ENCODE measurements at places on chromosomes 2 and 18.
A peak's percentile ranks its signal among the peaks of the same experiment; 100 is the strongest.

DNA sequence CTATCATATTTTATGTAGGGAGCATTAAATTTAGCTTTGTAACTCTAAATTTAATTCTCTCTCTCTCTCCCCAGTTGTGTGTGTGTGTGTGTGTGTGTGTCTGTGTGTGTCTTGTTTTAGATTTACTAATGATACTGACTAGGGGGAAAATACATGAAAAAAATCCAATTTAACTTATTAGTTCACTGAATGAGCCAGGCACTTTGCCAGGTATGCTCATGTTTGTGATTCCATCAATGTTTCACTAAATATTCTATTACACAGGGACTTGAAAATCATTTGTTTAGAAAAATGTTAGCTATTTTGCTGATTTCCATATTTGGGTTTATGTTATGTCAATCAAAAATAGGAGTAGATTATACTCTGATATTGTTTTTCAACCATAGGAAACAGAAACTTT, 203.7 kb upstream of the ZNF804A start:
- no peaks in the 10 kb centered on the region for H3K36me3 ChIP-seq
- no peaks in the 10 kb centered on the region for H3K4me1 ChIP-seq
- no peaks in the 10 kb centered on the region for H3K27me3 ChIP-seq
- no peak overlapping the region for H3K4me3 ChIP-seq
- no peak for DNase-seq

GRCh38 chr2:85668009-85668856, at the start of gene SFTPB:
TSS of gene SFTPB (minus strand) at chr2:85668199. CDS start at chr2:85668183, 16 bp downstream.
- H3K27ac ChIP-seq, result no peak within 1 kb of the TSS
- H3K4me3 ChIP-seq, result no peak within 1 kb of the TSS
- no peak for DNase-seq
- no peaks in the 10 kb centered on the region for H3K4me1 ChIP-seq
- H3K36me3 ChIP-seq, result no peaks in the 10 kb centered on the region

- H3K27ac ChIP-seq, result no peak overlapping the region
- no peaks in the 10 kb centered on the region for H3K36me3 ChIP-seq
- DNase-seq, result no peak
- peaks cover 17% of the 10 kb centered on the region for H3K27me3 ChIP-seq
- H3K4me1 ChIP-seq, result no peaks in the 10 kb centered on the region
Measured at GRCh38 chr18:54671291-54671881, 80.3 kb downstream of the DYNAP start.

- no peak for DNase-seq
- no peak overlapping the region for H3K4me3 ChIP-seq
- no peaks in the 10 kb centered on the region for H3K4me1 ChIP-seq
- H3K27me3 ChIP-seq, result peaks cover 24% of the 10 kb centered on the region
- H3K36me3 ChIP-seq, result no peaks in the 10 kb centered on the region
Measured at GRCh38 chr18:58015065-58015780, 28.8 kb upstream of the NEDD4L start.

DNA sequence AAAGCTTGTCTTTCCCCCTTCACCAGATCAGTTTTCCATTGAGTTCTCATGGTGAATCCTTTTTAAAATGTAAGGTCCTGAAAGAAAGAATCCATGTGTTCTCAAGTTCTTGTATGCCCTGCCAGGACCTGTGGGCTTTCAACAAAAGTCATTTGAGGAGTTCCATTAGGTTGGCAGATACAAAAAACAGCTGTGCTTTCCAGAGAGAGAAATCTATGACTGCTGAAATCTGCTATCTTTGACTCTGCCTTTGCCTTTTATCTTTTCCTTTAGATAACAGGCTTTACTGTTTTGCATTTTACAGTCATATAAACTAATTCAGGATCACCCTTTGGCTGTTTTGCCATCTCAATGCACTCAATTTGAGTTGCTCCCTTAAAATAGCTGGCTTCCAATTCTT, 59.7 kb downstream of the CXCR4 start:
- peaks cover 38% of the 10 kb centered on the region for H3K4me1 ChIP-seq
- H3K27ac ChIP-seq, result no peak overlapping the region
- no peak for DNase-seq
- no peak overlapping the region for H3K4me3 ChIP-seq
- H3K27me3 ChIP-seq, result no peaks in the 10 kb centered on the region

DNA sequence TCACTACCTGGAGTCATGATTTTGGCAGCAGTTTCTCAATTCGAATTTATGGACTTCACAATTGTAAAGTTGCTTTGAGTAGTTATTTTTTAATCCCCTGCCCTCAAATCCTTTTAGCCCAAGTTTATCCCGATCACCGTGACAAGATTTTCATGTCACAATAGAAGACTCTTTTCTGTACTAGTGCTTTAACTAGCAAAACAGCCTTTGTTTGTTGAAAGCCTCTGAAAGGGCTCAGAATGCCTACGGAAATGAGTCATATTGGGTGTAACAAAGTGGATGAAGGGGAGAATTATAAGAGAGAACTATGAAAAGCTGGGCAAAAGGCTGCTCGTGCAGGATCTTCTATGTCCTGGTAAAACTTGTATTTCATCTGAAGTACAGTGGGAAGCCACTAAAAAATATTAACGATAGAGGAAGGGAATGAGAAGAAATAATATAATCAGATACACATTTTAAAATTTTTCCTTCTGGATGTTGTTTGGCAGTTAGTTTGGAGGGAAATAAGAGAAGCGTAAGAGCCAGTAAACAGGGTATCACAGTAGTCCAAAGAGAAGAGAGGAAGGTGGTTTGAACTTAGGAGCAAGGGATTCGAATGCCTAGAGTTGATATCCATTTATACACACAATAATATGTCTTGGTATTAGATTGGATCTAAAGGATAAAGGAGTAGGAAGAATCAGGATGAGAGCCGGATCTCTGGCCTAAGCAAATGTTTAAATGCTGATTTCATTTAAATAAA, 114.9 kb downstream of the GALNT13 start:
- H3K27me3 ChIP-seq, result no peaks in the 10 kb centered on the region
- no peaks in the 10 kb centered on the region for H3K4me1 ChIP-seq
- H3K36me3 ChIP-seq, result no peaks in the 10 kb centered on the region
- no peak overlapping the region for H3K27ac ChIP-seq

- peaks cover 29% of the 10 kb centered on the region for H3K27me3 ChIP-seq
- H3K4me3 ChIP-seq, result no peak overlapping the region
- no peaks in the 10 kb centered on the region for H3K36me3 ChIP-seq
- no peak for DNase-seq
- H3K4me1 ChIP-seq, result no peaks in the 10 kb centered on the region
- H3K27ac ChIP-seq, result no peak overlapping the region
Measured at GRCh38 chr2:618422-618990, 58.7 kb downstream of the TMEM18 start.

DNA sequence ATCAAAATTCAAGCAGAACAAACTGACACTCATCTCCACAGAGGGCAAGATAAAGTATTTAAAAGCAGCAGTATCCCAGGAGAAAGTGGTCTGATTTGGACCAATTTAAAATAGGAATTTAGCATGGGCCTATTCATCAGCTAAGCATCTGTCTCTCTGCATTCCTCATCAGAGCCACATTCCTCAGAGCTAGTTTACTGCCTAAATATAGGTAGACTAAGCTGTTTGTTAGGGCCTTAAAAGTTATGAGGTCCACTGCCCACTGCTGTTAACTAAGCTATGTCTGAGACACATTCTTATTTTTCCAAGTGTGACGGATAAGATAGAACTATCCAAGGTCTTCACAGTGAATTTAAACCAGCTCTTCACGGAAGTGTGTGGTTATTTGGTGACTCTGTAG, 17.6 kb downstream of the NEB start:
- peaks cover 6% of the 10 kb centered on the region for H3K27me3 ChIP-seq
- no peaks in the 10 kb centered on the region for H3K36me3 ChIP-seq
- H3K4me3 ChIP-seq, result no peak overlapping the region
- no peaks in the 10 kb centered on the region for H3K4me1 ChIP-seq

- H3K27me3 ChIP-seq, result no peaks in the 10 kb centered on the region
- no peaks in the 10 kb centered on the region for H3K36me3 ChIP-seq
- H3K27ac ChIP-seq, result no peak overlapping the region
- H3K4me1 ChIP-seq, result no peaks in the 10 kb centered on the region
Measured at GRCh38 chr18:3138274-3138975, 81.3 kb downstream of the MYOM1 start.

DNA sequence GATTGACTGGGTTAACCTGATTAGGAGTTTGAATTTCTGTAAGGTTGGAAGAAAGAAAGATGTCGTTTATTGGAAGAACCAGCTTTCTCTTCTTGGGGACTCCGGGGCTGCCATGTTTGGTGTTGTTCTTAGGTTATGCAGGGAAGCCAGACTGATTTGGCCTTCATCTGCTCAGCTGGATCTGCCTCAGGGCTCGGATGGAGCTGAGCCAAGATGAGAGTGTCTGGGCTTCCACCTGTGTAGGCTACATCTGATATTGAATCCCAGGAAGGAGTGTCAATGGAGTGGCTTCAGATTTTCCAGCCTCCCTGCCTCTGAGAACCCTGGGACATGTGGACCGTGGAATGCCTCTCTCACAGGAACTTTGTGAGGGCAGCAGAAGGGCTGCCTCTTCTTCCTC, 126.1 kb downstream of the WDSUB1 start:
- no peak overlapping the region for H3K4me3 ChIP-seq
- peaks cover 6% of the 10 kb centered on the region for H3K4me1 ChIP-seq
- DNase-seq, result no peak
- no peak overlapping the region for H3K27ac ChIP-seq

- H3K27me3 ChIP-seq, result no peaks in the 10 kb centered on the region
- H3K4me3 ChIP-seq, result no peak overlapping the region
- no peak overlapping the region for H3K27ac ChIP-seq
- H3K36me3 ChIP-seq, result peaks cover 2% of the 10 kb centered on the region
- no peaks in the 10 kb centered on the region for H3K4me1 ChIP-seq
Measured at GRCh38 chr2:54830546-54830945, 107.1 kb downstream of the EML6 start.

GRCh38 chr2:231546014-231546715, 15.9 kb upstream of the NMUR1 start:
- peak overlapping the region; percentile 88 for H3K4me3 ChIP-seq
- peak overlapping the region; percentile 96 for H3K27ac ChIP-seq
- H3K4me1 ChIP-seq, result peaks cover 45% of the 10 kb centered on the region
- DNase-seq, result no peak

- no peak overlapping the region for H3K4me3 ChIP-seq
- H3K27me3 ChIP-seq, result peaks cover 5% of the 10 kb centered on the region
- H3K36me3 ChIP-seq, result no peaks in the 10 kb centered on the region
- no peak overlapping the region for H3K27ac ChIP-seq
Measured at GRCh38 chr2:226579519-226579918, 220.1 kb downstream of the IRS1 start.

DNA sequence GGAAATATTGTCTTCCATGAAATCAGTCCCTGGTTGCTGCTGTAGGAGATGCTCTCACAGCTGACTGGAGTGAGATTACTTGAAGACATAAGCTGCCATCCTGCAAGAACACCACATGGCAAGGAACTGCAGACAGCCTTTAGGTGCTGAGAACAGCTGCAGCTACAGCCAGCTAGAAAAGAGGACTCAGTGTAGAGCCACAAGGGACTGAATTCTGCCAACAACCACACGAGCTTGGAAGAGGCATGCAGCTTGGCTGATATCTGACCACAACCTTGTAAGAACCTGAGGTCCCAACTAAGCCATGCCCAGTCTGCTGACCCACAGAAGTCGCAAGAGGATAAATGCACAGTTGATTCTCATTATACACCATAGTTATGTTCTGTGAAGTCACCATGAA, 181.8 kb upstream of the ARL4C start:
- H3K36me3 ChIP-seq, result no peaks in the 10 kb centered on the region
- no peaks in the 10 kb centered on the region for H3K4me1 ChIP-seq
- DNase-seq, result no peak

GRCh38 chr2:16413285-16413684, 252.3 kb downstream of the CYRIA start:
- H3K27me3 ChIP-seq, result no peaks in the 10 kb centered on the region
- DNase-seq, result no peak
- no peaks in the 10 kb centered on the region for H3K36me3 ChIP-seq

DNA sequence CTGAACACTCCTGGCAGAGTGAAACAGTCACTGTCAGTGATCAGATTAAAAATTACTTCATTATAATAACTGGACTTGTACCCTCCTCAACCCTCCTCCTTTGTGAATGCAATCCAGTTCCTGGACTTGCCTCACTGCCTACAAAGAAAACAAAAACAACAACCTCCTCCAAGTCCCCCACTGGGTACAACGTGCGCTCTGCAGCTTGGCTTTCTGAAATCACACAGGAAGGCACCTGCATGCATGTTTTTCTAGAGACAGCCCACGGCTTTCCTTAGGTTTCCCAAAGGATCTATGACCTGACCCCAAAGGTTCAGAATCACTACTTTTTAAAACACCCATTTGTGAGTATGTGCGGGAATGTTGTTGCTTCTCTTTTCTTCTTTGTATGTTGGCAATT, 61.4 kb upstream of the TUBA3E start:
- H3K27ac ChIP-seq, result no peak overlapping the region
- H3K4me1 ChIP-seq, result no peaks in the 10 kb centered on the region
- no peak overlapping the region for H3K4me3 ChIP-seq
- DNase-seq, result no peak

DNA sequence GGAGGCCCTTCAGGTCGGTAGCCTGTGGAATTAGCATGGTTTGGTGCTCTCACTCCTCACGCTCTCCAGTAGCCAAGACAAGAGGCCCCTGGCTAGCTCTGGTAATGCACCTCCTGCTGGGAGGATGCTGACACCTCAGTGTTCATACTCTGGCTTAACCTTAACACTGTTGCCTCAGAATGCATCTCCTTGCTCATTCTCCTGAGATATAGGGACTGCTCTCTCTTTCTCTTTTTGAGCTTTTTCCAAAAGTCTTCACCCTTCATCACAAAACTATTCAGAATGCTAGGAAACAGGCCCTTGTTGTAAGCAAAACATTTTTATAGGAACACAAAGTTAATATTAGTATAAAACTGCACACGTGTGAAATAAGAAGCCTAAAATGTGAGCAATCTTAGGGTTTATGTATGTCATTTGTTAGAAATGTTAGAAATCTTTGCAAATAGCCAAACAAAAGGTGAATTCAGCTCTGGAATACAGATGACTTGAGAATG, 17.3 kb upstream of the IMPA2 start:
- H3K27ac ChIP-seq, result no peak overlapping the region
- DNase-seq, result no peak
- no peaks in the 10 kb centered on the region for H3K4me1 ChIP-seq
- no peaks in the 10 kb centered on the region for H3K27me3 ChIP-seq

- H3K36me3 ChIP-seq, result peaks cover 38% of the 10 kb centered on the region
- H3K4me3 ChIP-seq, result peak overlapping the region; percentile 93
- no peaks in the 10 kb centered on the region for H3K27me3 ChIP-seq
- no peak for DNase-seq
- peaks cover 70% of the 10 kb centered on the region for H3K4me1 ChIP-seq
Measured at GRCh38 chr2:241863536-241863954, 4.9 kb upstream of the PDCD1 start.

- no peak for DNase-seq
Measured at GRCh38 chr2:232219496-232219870, 159.1 kb upstream of the ALPP start.

GRCh38 chr18:48590678-48591077, 51.8 kb downstream of the CTIF start:
- H3K27me3 ChIP-seq, result no peaks in the 10 kb centered on the region
- H3K36me3 ChIP-seq, result no peaks in the 10 kb centered on the region
- H3K4me1 ChIP-seq, result no peaks in the 10 kb centered on the region

- H3K4me3 ChIP-seq, result no peak overlapping the region
- no peaks in the 10 kb centered on the region for H3K36me3 ChIP-seq
- no peaks in the 10 kb centered on the region for H3K4me1 ChIP-seq
- DNase-seq, result no peak
- H3K27me3 ChIP-seq, result peaks cover 12% of the 10 kb centered on the region
- H3K27ac ChIP-seq, result no peak overlapping the region
Measured at GRCh38 chr18:44474591-44474990, 206.1 kb upstream of the SETBP1 start.

- no peaks in the 10 kb centered on the region for H3K27me3 ChIP-seq
- DNase-seq, result no peak
- no peaks in the 10 kb centered on the region for H3K4me1 ChIP-seq
- H3K36me3 ChIP-seq, result no peaks in the 10 kb centered on the region
- no peak overlapping the region for H3K4me3 ChIP-seq
Measured at GRCh38 chr2:183465048-183465447, 340.8 kb downstream of the NUP35 start.

Data from effector memory CD8-positive, alpha-beta T cell (primary cell).